ENCODE measurements at places on chromosomes 13 and 19.

DNA sequence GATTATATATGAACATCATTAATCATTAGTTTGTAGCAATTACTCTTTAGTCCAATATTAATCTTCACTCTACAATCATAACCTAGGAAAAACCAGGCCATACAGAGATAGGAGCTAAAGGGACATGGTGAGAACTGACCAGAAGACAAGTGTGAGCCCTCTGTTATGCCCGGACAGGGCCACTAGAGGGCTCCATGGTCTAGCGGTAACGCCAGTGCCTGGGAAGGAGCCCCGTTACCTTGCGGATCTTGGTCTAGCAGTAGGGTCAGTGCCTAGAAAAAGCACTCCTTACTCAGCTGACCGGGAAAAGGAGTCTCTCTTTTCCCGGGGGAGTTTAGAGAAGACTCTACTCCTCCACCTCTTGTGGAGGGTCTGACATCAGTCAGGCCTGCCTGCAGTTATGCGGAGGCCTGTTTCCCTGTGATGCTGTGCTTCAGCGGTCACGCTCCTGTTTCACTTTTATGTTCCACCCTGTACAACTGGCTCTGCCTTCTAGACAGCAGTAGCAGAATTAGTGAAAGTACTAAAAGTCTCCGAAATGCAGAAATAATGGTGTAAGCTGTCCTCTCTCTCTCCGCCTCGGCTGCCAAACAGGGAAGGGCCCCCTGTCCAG is 13.8 kb downstream of the OR7D4 start:
- peak; percentile 79 for DNase-seq

- no peak for DNase-seq
These were observed 410.5 kb downstream of the KCNRG start for GRCh38 chr13:50425772-50426171.

DNA sequence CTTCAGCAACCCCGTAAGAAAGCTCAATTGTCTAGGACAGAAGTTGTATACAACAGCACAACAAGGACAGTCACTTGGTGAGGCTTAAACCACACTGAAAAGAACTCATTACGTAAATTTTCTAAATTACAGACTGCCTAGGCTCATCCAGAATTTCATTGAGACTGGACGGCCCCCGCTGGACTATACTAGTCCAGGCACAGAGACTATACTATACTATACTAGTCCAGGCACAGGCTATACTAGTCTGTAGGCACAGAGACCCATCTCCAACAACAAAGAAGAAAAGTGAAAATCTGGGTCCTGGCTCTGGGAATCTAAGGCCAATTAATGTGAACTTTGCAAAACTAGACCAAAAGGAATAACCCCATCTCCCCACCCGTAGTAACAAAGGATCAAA is 700 bp downstream of the ZNF816 start:
- no peak for DNase-seq

GRCh38 chr19:57746580-57747471 is at the start of gene ZNF776:
Gene ZNF776, plus strand, starts transcription at chr19:57746815. Its CDS starts 244 bp downstream, at chr19:57747059.
- peak; percentile 79 for DNase-seq

GRCh38 chr19:38647966-38648768 is 718 bp downstream of the ACTN4 start:
- DNase-seq, result no peak

GRCh38 chr13:60267498-60268202 is 103.9 kb upstream of the DIAPH3 start:
- no peak for DNase-seq
